ENCODE measurements at places on chromosomes 7 and 10. TPM values are rescaled to one million over a fixed set of nuclear protein-coding genes. Genes with fewer than 3 reads are reported as not detected.

GRCh38 chr10:101489355-101489754 lies 98.7 kb downstream of the POLL start:
- DNase-seq = no peak

GRCh38 chr7:146755585-146755984 lies 639.0 kb downstream of the CNTNAP2 start:
- no peak for DNase-seq

- no peak for DNase-seq
These were observed 211.8 kb downstream of the CSTF2T start for GRCh38 chr10:51487576-51487975.

DNA sequence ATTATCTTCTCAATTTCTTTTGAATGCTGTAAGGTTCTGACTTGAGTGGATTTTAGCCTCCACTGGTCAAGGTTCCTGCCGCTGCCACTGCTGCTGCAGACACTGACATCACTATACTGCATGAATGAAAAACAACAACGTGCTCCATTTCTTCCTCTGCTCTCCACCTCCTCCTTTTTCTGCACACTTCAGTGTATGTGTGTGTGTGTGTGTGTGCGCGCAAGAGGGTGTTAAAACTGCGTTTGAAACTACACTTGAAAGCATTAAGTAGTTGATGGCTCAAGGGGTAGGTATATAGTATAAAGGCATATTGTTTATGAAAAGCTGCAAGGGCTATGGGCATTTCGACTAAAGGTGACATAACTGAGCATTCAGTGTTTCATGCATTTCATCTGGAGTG lies 3.5 kb downstream of the GLCCI1 start:
- peak; percentile 4 for DNase-seq

GRCh38 chr7:113774182-113774807 lies 144.5 kb downstream of the PPP1R3A start:
- peak; percentile 61 for DNase-seq

- DNase-seq = no peak
These were observed 526.5 kb downstream of the PARD3 start for GRCh38 chr10:34288634-34289033.

DNA sequence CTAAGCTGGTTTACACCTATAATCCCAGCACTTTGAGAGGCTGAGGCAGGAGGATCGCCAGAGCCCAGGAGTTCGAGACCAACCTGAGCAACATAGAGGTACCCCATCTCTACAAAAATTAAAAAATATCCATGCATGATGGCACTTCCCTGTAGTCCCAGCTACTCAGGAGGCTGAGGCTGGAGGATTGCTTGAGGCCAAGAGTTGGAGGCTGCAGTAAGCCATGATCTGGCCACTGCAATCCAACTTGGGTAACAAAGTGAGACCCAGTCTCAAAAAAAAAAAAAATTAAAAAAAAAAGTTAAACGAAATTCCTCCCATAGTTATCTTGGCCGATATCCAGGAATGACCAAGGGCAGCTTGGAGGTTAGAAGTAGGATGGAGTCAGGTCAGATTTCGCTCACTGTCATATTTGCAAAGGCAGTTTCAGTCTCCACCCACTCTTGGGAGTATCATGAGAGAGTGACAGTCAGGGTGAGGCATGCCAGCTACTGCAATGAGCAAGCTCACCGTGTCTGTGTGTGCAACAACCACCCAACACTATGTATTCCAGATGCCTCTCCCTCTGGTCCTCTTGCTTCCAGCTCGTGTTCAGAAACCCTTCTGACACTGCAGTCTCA lies 6.0 kb upstream of the ZDHHC4 start:
- no peak for DNase-seq

- no peak for DNase-seq
These were observed 59.8 kb downstream of the RAMP3 start for GRCh38 chr7:45217358-45217757.

DNA sequence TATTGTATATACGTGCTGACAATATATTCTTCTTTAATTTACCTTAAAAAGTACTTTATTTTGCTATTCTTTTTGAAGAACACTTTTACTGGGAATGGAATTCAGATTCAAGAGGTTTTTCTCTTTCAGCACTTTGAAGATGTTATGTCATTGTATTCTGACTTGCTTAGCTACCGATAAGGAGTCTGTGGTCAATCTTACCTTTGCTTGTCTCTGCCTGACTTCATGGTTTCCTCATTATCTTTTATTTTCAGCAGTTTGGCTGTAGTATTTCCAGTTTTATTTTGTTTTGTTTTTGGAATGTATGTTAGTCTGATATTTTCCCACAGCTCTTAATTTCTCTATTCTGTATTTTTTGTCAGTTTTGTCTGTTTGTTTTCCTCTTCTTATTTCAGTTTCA lies 187.9 kb upstream of the SMIM30 start:
- DNase-seq = no peak

- DNase-seq = no peak
These were observed 110.6 kb downstream of the TAX1BP1 start for GRCh38 chr7:27850531-27850930.

NPM3 gene
- 345 TPM for total RNA-seq

HTR5A gene
- not detected for total RNA-seq

BLNK gene
- total RNA-seq = not detected

ENTPD1 gene
- 2.0 TPM for total RNA-seq

PLXNA4 gene
- 0.80 TPM for total RNA-seq

MKI67 gene
- 51.3 TPM for total RNA-seq

CACUL1 gene
- 46.4 TPM for total RNA-seq
